ENCODE measurements at places on chromosomes 6 and 20.

- DNase-seq = no peak
These were observed 3.9 kb upstream of the ECI2 start for GRCh38 chr6:4139272-4139671.

DNA sequence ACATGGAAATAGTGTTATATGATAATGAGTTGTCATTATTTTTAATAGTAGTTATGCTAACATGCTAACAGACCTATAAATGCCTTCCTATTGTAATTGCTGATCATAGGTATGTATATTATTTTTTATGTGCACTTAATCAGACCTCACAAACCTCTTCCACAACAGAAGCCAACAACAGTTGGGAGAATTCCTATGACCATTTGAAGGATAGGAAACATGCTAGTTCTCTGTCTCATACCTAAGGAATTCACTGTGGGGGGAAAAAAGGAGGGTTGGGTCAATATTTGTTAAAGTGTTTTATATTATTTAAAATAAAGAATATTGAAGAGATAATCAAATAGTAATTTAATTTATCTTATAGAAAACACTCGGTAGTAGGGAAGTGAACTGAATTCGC, 990.9 kb downstream of the EPHA7 start:
- no peak for DNase-seq

GRCh38 chr20:7596541-7596940, 343.7 kb downstream of the HAO1 start:
- no peak for DNase-seq

DNA sequence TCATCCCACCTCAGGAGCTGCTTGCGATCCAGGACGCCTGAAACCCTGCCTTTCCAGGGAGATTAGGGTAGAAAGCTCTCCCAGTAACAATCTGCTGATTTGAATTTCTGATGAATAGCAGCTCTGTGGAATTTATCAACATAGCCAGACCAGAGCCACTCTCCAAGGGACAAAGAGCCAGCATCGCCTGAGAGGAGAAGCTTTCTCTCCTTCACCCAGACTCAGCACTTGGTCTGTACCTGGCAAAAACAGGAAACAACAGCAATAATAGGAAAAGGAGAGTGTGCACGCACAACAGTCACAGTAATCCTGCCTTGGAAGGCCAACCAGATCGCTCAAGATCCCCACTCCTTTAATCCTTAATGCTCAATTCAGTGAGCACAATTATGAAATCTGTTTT, 22.3 kb upstream of the ROS1 start:
- DNase-seq = no peak

DNA sequence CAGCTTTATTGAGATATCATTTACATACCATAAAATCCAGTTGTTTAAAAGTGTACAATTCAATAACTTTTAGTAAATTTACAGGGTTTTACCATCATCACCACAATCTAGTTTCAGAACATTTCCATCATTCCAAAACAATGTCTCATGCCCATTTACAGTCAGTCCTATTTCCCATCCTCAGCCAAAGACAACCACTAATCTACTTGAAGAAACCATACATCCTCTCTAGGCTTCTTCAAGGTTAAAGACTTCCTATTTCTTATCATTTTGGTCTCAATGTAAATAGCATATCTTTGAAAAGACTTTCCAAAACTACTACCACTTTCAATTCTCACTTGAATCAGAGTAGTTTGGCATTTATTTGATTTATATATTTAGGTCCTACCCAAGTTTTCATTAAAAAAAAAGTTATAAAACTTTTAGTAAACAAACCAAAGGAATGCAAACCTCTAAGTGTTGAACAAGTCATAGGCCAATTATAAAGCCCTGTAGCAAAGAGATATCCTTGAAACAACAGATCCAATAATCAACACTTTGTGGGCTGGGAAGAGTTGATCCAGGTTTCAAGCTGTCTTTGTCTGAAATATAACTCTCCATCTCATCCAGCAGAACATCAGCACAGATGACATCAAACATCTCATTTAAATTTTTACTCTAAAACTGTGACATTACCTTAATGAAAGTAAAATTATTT, 211.3 kb upstream of the RUNX2 start:
- DNase-seq = no peak

DNA sequence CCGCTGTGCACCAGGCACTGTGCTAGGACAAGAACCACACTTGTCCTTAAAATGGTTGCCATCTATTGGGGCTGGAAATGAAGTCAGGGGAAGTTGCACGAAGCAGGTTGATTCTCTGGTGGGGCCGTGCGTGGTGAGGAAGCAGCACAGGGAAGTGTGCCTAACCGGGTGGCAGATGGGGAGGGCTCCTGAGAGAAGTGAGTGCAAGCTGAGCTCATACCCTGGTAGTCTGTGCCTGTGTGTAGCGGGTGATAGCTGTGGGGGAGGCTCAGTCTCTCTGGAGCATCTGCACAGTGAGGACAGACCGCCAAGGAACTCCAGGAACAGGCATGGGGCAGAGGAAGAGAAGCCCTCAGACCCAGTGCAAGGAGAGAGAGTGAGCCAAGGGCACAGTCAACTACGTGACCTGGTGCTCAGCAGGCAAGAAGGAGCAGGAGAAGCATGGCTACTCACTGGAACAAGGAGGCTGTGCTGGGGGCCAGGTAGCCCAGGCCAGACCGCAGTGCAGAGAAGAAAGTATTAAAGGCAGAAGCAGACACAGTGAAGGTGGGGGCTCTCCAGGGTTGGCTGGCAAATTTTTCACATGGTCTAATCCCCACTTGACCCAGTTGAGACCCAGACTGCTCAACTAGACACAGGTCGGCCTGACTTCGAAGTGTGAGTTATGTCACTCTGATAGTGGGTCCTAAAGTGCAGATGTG, 155.0 kb downstream of the CDH26 start:
- no peak for DNase-seq

DNA sequence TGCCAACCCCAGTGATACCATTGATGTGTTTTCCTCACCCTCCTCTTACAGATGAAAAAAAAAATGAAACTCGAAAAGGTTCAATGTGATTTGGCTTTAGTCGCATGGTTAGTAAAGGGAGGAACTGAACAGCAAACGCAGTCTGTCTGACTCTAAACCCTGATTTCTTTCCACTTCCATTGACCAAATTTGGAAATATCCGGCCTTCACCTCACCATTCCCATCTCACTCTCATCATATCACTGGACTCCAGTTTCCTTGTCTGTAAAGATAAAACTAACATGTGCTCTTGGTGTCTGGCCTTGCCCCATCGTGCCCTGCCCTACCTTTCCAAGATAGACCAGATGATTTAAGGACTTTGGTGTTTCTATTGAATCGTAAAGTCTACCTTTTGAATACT, 48.7 kb upstream of the ADGRF1 start:
- DNase-seq = no peak

GRCh38 chr6:88047510-88048150, at the start of gene SPACA1:
Gene SPACA1 (plus strand): TSS chr6:88047841. CDS start chr6:88047906, 65 bp downstream.
- DNase-seq = no peak

- DNase-seq = no peak
These were observed 280.0 kb downstream of the SOX4 start for GRCh38 chr6:21873562-21873961.

DNA sequence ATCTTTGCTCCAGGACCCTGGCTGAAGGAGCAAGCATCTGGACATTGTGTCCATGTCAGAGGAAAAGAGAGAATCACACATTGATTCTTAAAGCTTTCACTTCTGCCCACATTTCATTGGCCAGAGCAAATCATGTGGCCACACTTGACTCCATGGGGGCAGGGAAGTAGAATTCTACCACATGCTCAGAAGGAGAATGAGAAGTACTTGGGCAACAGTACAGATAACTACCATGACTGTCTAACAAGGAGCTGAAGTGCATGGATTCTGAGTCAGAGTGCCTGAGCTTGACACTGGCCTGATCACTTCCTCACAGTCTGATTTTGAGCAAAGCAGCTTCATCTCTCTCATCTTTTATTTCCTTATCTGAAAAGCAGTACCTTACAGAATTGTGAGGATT, 38.6 kb downstream of the GHRH start:
- no peak for DNase-seq

GRCh38 chr20:32894026-32894483, 35.3 kb downstream of the EFCAB8 start:
- no peak for DNase-seq

DNA sequence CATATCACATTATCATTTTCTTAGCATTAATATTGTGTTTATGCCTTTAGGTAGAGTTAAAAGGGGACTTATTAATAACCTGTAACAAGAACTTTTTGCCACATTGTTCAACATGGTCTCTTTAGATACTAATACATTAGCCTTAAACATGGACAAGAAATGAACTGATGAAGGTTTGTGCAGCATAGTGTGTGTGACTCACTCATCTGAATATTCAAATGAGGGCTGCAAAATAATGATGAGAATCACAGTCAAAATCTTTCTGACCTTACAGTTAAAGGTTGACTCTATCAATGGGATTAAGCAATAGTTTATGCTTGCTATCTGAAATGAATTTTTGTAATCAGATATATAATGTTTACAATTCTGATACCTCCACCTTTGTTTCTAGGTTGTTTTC, 1189.3 kb upstream of the CITED2 start:
- DNase-seq = no peak

DNA sequence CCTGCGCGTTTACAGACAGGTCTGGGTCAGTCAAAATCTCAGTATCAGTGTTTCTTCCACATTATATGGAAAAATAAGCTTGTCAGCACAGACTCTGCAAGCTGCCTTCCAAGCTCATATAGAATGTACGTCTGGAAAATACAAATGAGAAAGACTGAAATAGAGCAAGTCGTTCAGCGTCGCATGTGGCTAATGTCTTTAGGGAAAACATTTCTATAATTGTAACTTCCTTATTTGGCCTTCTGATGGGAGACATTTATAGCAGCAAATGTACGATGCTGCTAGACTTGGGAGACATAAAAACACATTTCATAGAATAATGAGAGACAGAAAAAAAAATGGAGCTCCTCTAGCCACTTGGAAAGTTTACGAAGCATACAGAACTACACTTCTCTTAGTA, 122.2 kb downstream of the KIF16B start:
- DNase-seq = no peak

- no peak for DNase-seq
These were observed 996.0 kb upstream of the CITED2 start for GRCh38 chr6:140370441-140370840.

DNA sequence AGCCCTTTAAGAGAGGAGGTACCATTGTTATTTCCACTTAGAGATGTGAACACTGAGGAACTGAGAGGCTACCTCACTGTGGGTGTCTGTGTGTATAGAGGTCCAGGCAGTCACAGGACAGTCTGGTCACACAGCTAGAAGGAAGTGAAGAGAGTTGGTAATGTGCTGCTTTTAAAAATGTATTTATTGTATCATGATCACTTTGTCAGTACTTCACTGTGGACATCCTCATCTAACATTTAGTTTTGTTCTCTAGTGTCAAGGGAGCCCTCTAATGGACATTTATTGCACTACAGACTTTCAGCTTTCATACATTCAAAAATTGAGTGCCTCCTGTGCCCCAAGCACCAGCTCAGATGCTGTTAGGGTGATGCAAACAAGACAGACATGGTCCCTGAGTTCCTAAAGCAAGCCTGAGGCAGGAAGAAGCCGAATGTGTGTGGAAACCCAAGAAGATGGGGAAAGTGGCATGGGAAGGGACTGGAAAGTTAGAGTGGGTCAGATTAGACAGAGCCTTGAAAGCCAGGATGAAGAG, 123.0 kb downstream of the SLC16A10 start:
- no peak for DNase-seq

GRCh38 chr6:84568971-84569370, 195.4 kb downstream of the TBX18 start:
- no peak for DNase-seq

- DNase-seq = no peak
These were observed 3.8 kb upstream of the CHRNA4 start for GRCh38 chr20:63364801-63365585.

- no peak for DNase-seq
These were observed 67.4 kb downstream of the BTBD9 start for GRCh38 chr6:38572186-38572813.

DNA sequence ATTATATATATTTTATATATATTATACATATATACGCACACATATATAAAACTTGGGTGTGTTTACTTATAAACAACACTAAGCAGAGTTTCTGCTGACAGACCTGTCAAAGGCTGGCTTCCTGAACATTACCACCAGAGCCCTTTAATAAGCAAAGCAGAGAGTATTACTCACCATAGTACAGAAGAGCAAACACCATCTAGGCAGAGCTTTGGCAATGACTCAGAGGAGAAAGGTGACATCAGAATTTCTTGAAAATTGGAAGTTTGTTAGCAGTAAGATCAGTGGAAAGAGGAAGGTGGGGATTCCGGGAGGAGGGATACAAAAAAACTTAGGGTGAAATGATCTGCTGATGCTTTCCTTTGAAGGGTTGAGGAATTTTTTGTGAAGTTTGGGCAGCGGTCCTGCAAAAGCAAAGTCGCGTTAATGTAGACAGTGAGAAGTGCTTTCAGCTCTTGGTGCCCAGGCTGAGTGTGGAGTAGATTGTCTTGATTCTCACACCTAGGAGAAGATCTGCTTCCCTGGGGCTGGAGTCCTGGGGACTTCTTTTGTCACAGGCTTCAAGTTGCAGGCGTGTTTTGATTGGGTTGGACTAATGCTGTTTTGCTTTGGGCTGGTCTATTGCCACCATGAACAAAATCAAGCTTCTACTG, 109.6 kb upstream of the BACH2 start:
- no peak for DNase-seq

DNA sequence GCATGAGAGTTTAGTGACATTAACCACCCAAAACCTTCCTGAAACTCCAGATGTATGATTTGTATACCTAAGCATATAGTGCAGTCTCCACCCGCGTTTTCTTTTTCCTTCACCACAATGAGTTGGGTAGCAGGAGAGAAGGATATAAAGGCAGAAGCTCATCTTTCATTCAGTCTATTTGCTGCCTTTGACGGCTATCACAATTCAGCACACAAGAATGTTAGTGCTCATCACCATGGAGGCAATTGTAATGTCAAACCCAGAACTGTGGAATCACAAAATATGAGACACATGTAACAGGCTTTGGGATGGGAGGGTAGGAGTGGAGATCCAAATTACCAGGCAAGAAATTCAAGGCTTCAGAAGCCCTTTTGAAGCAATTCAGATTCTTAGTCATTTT, 17.6 kb downstream of the ZHX3 start:
- no peak for DNase-seq

GRCh38 chr6:132130626-132131298, 179.6 kb upstream of the CCN2 start:
- no peak for DNase-seq

- DNase-seq = no peak
These were observed 64.0 kb downstream of the CDYL start for GRCh38 chr6:4840169-4840568.

DNA sequence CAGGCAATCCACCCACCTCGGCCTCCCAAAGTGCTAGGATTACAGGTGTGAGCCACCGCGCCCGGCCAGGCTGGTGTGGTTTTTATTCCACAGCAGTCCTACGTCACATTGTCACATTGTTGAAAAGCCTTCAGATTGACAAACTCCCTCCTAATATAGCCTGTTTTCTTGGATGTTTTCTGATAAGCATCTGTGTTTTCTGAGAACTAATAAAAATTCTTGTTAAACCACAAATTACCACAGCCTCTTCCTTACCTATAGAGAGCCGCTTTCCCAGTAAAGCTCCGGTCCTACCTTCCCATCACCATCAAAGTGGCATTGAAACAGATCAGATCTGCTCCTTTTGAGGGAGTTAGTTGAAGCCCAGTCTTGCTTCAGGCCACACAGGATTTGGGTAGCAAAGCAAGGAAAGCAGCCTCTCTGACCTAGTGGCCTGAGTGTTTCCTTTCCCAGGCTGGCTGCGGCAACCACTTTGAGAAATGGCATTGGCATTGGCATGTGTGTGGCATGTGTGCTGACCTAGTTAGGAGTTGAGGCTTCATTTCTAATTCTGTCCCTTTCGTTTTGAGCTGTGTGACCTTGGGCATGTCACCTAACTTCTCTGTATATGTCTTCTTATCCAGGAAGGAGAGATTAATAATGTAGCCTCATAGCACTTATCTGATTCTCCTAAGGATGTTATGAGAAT, 1.7 kb upstream of the PKIG start:
- DNase-seq = no peak
